ENCODE measurements at places on chromosomes 6 and 20.
A peak's percentile ranks its signal among the peaks of the same experiment; 100 is the strongest.

- DNase-seq: no peak
Measured at GRCh38 chr6:81696524-81696923, 56.0 kb downstream of the TENT5A start.

DNA sequence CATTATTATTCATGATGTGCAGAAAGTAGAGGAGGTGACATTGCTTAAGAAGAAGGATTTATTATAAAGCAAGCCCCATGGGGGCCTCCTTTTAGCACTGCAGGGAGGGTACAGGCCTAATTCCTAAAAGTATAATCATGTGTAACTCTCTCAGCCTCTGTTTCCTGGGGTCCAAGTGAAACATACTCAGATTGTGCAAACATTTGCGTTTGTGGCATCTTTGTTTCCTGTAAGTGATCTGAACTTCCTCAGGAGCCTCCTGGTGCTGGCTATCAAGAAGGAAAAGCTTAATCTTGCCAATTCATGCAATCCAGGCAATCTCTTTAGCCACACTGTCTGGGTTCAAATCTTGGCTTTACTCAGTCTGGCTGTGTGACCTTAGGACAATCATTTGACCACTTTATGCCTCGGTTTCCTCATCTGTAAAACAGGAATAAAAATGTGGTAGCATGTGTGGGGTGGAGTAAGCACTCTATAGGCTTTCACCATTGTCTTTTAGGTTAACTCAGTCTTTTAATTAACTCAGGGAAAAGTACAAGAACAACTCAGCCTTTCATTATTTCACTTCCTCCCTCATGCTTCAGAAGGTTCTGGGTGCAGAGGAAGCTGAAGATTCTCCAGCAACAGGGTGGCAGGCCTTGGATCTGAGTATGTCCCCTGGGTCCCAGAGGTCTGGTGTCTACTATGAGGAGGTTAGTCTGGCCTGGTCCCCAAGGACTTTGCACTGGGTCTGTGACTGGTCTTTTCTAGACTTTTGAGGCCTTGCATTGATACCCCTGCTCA lies 831 bp upstream of the SIRPB2 start:
- DNase-seq: no peak

- no peak for DNase-seq
Measured at GRCh38 chr6:125884634-125885371, 71.8 kb upstream of the HINT3 start.

DNA sequence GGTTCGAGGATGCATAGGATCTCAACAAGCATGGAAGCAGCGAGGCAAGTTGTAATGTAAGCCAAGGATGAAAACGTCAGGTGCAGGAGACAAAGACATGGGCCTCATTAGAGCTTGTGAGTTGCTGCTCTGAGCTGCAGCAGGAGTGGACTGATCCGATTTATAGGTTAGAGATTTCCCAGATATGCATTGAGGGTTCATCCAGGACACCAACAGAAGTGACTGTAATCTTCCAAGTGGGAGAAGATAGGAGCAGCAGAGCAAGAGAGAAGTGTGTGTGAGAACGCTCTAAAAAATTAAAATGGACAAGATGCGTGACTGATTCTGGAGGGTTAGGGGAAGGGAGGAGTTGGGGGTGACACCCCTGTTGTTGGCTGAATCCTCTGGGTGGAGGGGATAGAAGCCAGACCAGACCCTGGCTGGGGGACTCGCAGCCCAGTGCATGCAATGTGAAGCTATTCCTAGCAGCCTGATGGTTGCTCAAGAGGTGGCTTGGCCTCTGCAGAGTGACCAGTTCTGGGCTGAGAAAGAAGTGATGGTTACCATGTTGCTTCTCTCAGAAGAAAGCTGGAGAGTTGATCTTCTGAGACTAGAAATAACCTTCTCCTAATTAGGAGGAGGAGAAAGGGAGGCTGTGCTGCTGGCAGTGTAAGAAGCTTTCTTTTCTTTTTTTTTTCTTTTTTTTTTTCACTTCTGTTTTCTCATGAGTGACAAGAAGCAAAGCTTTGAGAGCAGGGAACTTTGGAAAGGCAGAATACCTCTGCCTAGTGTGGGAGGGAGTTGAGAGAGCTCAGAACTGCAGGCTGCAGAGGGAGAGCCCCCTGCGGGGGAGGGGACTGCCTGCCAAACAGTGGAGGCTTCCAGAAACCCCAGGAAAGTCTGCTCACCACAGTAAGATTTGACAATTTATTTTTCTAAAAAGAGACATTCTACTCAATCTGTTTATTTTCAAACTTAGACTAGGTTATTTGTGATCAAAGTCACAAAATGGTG lies 116.9 kb downstream of the SLX4IP start:
- no peak for DNase-seq

DNA sequence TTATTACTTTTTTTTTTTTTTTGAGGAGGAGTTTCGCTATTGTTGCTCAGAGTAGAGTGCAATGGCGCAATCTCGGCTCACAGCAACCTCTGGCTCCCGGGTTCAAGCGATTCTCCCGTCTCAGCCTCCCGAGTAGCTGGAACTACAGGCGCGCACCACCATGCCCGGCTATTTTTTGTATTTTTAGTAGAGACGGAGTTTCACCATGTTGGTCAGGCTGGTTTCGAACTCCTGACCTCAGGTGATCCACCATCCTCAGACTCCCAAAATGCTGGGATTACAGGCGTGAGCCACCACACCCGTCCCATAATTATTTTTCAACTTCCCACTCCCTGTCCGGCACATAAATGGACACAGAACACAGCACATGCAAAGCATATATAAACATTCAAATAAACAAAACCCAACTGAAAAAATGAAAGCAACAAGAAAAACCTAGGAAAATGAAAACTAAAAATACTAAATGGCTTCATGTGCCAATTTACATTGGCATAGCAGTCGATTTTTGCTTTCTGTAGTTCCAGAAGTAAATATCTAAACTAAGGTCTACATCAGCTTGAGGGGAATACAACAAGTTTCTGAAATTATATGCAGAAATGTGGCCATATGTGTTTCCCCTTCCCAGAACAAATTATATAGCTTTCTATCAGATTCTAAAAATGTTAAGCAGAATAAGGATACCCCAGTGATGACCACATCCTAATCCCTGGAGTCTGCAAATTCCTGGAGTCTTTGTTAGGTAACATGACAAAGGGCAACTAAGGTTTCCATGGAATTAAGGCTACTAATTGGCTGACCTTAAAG lies 113.9 kb downstream of the HFE start:
- no peak for DNase-seq

DNA sequence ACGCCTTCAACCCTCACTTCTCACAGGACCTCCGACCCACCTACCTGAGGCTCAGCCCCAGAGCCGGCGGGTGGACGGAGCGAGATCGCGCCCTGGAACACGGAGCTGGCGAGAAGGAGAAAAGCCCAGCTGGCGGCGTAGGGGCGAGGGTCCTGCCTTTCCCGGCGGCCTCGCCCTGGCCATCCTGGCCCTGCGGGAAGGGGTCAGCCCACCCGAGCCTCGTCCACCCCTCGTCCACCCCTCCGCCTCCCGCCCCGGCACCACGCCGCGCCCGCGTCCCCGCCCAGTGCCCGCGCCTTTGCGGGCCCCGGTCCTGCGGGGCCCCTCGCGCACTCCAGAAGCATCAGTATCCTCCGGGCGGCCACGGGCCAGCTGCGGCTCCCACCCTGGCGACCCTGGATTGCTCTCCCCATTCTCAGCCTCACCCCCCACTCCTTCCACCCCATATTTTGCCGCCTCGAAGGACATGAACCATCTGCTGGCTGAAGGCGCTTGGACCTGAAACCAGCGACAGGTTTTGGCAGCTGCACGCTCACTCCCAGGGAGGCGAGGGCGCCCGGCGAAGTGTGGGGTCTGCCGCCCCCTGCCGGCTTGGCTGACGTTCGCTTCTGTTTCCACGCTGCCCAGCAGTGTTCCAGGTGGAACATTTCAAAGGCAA lies 65.1 kb downstream of the PLG start:
- DNase-seq: peak; percentile 9

DNA sequence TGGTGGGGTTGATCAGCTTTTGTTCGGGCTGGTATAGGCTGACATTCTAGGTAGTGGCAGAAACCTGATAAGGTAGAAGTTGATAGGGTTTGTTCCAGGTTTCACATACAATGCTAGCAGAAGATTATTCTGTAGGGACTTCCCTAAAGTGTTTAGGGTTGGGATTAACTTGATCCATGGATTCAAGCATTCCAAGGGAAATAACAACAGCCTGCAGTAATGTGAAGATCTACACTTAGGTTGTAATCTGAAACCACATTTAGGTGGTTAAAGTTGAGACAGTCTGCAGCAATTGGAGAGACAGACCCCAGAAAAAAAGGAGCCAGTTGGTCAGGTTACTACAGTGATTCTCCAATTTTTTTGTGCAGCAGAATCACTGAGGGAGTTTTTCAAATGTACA lies 56.1 kb downstream of the GJA1 start:
- no peak for DNase-seq

- no peak for DNase-seq
Measured at GRCh38 chr6:36247693-36248092, 22.2 kb upstream of the PNPLA1 start.

- DNase-seq: no peak
Measured at GRCh38 chr6:89492025-89492640, 59.2 kb downstream of the ANKRD6 start.

- no peak for DNase-seq
Measured at GRCh38 chr6:11584244-11584643, 46.7 kb downstream of the TMEM170B start.

GRCh38 chr20:62688855-62689460 lies 19.7 kb upstream of the NTSR1 start:
- DNase-seq: no peak

- DNase-seq: no peak
Measured at GRCh38 chr20:24018796-24019195, 30.2 kb upstream of the GGTLC1 start.

GRCh38 chr6:65819152-65819551 lies 112.1 kb upstream of the EYS start:
- no peak for DNase-seq

DNA sequence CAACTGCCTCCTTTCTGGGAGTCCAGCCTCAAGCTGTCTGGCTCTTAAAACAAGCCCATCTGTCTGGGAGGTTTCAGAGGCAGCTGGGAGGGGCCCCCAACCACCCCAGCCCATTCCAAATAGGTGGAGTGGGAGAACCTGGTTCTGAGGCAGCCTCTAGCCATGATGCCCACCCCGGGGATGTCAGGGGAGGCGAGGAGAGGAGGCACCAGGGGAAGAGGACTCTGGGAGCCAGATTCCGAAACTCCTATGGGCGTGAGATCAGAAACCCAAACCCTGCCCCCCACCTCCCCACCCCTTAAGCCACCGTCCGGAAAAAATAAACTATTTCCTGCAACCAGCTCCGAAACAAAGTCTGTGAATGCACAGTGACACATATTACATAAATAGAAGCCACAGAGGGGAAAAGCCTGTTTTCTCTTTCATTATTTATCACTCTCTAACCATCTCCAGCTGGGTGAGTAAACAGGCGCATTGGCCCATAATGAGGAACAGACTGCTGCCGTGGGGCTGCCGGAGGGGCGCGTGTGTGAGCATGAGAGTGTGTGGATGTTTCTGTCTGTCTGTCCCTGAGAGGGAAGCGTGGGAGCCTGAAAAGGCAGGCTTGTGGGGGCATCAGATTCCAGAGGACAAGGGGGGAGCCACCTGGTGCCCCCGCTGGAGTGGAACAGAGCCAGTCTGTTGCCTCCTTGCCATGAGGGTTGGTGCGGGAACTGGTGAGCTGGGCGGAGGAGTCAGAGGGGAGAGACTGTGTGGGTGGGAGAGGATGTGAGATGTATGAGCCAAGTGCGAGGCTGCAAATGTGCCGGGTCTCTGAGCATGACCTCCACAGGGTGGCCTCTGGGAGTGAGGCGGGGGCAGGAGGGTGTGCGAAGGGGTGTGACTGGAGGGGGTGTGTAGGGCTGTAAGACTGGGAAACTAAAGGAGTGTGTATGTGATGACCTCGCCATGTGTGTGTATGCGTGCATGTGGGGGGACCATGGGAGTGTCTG lies 14.3 kb upstream of the FOXP4 start:
- peak; percentile 47 for DNase-seq
